Epithelial cell of alveolus of lung (primary cell): ENCODE measurements at places on chromosomes 2 and 18. TPM values are rescaled to one million over a fixed set of nuclear protein-coding genes. Genes with fewer than 3 reads are reported as not detected.

LIMS2 gene
- 1.3 TPM in 1 of 2 replicates, not detected in the other for total RNA-seq

SERPINB12 gene
- total RNA-seq = not detected in 2 replicates

ASTL gene
- total RNA-seq = under 0.01 and 0.24 TPM in 2 replicates

PLCL1 gene
- total RNA-seq = 0.65 and 0.88 TPM in 2 replicates

DSG4 gene
- not detected in 2 replicates for total RNA-seq

TBC1D8 gene
- total RNA-seq = 1.9 and 5.0 TPM in 2 replicates

LIPG gene
- 2.5 and 58.8 TPM in 2 replicates for total RNA-seq

PRPF40A gene
- 76.6 and 88.3 TPM in 2 replicates for total RNA-seq

MC4R gene
- total RNA-seq = not detected in 2 replicates

SLC16A14 gene
- total RNA-seq = 0.39 and 1.2 TPM in 2 replicates

RPRM gene
- not detected in 2 replicates for total RNA-seq

C1QL2 gene
- total RNA-seq = not detected in 2 replicates

ACKR3 gene
- 2.1 and 2.7 TPM in 2 replicates for total RNA-seq

VSNL1 gene
- 0.26 TPM in 1 of 2 replicates, not detected in the other for total RNA-seq

CCBE1 gene
- 34.5 and 38.1 TPM in 2 replicates for total RNA-seq

DLX1 gene
- not detected in 2 replicates for total RNA-seq

POTEE gene
- total RNA-seq = not detected in 2 replicates

SLC19A3 gene
- total RNA-seq = 1.0 and 1.9 TPM in 2 replicates

NPPC gene
- not detected in 2 replicates for total RNA-seq

TEKT4 gene
- not detected in 2 replicates for total RNA-seq

LRATD1 gene
- 0.64 and 3.5 TPM in 2 replicates for total RNA-seq

LAMA3 gene
- total RNA-seq = 2.6 and 18.1 TPM in 2 replicates

FSHR gene
- total RNA-seq = not detected in 2 replicates

PXDN gene
- 438 and 509 TPM in 2 replicates for total RNA-seq

VWC2L gene
- not detected in 2 replicates for total RNA-seq

SP140L gene
- total RNA-seq = 4.0 and 33.5 TPM in 2 replicates

TNFRSF11A gene
- total RNA-seq = under 0.01 TPM in 1 of 2 replicates, not detected in the other

ERFE gene
- total RNA-seq = 2.4 and 9.1 TPM in 2 replicates

LRRTM4 gene
- total RNA-seq = not detected in 2 replicates

OXER1 gene
- total RNA-seq = 0.13 and 0.32 TPM in 2 replicates

INHBB gene
- total RNA-seq = 0.32 TPM in 1 of 2 replicates, not detected in the other

ADRA2B gene
- total RNA-seq = not detected in 2 replicates

GRB14 gene
- total RNA-seq = 1.3 TPM in 1 of 2 replicates, not detected in the other

TTL gene
- 20.9 and 47.4 TPM in 2 replicates for total RNA-seq

GALNT3 gene
- 0.56 and 3.6 TPM in 2 replicates for total RNA-seq

REL gene
- 6.6 and 7.5 TPM in 2 replicates for total RNA-seq
